ENCODE measurements at places on chromosomes 3 and 15.

DNA sequence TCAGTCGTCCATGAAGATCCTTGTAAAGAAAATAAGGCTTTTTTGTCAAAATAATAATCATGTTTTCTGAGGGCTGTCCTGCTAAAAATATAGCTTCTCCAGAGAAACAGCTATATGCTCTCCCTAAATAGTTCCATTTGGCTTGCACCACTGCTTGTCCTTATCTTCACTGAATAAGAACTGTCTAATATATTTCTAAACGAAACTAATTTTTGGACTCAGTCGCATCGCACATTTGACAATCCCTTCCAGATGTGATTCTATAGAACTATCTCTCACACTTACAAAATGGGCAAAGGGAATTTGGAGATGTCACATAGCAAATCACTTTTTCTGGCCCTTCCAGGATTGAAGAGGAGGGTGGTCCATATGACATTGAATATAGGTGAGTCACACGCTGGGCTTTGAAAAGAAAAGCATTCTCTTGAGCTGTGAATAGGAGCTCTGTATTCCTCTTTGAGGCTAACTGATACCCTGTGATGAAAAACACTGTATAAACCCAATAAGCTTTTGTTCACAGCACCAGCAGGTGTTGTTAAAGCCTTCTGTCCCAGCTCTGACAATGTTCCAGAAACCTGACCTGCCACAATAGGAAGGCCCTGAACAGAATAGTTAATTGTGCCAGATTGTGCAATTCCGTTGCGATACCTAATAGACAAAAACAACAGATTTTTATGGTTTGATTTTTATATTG is 1144.2 kb downstream of the ROBO2 start:
- DNase-seq = no peak

GRCh38 chr15:92808598-92809063 is 91.5 kb upstream of the CHD2 start:
- peak; percentile 33 for DNase-seq

GRCh38 chr15:80706161-80706560 is 11.1 kb downstream of the ABHD17C start:
- no peak for DNase-seq

GRCh38 chr3:39805650-39806049 is 3.8 kb upstream of the MYRIP start:
- DNase-seq = no peak

DNA sequence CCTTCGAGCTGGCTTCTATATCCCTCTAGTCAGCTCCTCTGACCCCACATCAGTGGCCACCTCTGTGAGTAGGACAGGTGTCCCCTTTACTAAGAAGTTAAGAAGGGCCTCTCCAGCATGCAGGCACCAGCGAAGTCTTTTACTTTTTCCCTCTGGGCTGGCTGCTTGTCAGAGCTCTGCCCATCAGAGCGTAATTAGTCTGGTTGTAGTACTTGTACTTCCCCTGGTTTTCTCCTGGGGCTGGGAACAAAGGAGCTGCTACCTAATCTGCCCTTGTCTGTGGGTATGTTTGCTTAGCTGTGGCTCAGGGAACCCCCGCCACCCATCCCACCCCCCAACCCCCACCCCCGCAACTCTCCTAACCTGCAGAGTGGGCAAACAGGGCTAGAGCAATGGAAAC is 27.4 kb upstream of the ALPK3 start:
- no peak for DNase-seq

DNA sequence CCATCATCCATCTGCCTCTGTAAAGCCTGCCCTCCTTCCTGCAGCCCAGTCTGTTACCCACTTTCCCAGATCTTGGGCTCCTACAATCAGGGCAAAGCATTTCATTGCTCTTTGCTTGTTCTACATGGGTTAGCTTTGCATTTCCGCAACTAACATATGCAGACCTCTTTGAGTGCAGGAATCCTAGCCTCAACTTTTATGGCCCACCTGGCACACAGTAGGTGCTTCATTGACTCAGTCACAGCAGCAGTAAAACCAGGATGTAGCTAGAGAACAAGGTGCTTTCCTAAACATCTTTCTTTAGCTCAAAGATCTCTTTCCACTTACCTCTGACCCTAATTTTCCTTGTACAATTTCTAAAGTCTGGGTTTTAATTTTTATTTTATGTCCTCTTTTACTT is 3.5 kb downstream of the CD80 start:
- no peak for DNase-seq

DNA sequence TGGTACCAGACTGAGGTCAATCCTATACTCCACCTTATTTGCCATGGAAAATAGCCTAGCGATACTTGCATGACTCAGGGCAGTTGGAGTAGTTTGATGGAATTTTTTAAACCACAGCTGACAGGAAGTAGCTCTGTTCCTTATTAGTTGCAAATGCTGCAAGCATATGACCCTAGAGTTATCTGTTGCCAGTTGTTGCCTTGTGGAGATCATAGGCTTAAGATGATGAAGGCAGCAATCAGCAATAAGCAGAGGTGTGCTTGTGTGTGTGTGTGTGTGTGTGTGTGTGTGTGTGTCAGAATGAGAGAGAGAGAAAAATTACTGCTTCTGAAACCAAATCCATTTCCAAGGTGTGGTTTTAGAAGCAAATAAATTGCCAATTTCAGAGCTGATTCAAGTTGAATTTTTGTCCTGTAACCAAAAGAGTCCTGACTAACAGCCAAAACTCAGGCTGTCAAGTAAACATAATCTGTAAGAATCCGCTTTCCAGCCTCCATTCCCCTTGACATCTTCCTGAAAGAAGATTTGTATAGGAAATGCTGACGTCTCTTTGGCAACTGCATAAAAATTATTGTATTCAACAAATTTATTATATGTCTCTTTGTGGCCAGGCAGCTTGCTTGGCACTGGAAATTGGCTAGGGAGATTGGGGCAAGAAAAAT is 141.2 kb downstream of the SERPINI1 start:
- DNase-seq = no peak

GRCh38 chr3:167394003-167394402 is 13.9 kb upstream of the ZBBX start:
- DNase-seq = no peak

GRCh38 chr15:85804481-85805170 is 9.9 kb upstream of the KLHL25 start:
- DNase-seq = no peak

GRCh38 chr15:81030301-81030750 is 29.6 kb downstream of the TLNRD1 start:
- DNase-seq = no peak

DNA sequence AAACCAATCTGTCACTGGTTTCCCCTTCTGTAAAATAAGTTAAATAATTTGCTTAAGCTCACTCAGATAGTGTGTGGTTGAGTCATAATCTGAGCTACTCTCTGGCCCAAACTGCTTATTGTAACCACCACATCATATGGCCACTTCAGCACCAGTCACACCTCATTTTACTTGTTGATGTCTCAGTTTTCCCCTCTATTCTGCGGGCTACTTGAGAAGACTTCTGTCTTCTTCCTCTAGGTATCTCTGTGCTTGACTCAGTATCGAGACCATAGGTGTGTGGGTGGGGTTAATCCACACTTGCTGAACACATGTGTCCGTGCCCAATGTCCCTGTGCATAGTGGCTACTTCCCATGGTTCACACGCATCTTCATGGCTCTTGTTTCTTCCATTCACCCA is 32.9 kb downstream of the CRYGS start:
- DNase-seq = no peak

- no peak for DNase-seq
Observed at GRCh38 chr3:149763565-149764195, 11.4 kb upstream of the COMMD2 start.

DNA sequence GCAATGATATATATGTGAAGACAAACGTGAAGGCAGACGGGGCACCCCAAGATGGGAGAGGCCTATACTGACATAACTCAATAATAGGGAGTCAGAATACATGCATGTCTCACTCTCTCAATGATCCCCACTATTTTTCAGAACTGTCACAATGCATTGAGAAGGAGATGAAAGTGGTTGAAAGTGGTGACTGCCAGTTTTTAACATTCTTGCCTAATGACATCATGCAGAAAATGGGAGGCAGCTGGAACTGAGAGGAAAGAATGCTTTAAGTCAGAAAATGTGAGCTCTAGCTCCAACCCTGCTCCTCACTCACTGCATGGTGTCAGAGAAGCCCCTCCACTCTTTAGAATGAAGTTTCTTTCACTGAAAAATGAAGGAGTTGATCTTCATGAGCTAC is 55.3 kb upstream of the P2RY1 start:
- no peak for DNase-seq

GRCh38 chr15:73897441-73898261 is 24.3 kb downstream of the TBC1D21 start:
- DNase-seq = peak; percentile 15

- DNase-seq = no peak
Observed at GRCh38 chr3:64301476-64301875, 76.2 kb upstream of the PRICKLE2 start.

GRCh38 chr3:53069422-53070068 is 23.7 kb upstream of the SFMBT1 start:
- no peak for DNase-seq

DNA sequence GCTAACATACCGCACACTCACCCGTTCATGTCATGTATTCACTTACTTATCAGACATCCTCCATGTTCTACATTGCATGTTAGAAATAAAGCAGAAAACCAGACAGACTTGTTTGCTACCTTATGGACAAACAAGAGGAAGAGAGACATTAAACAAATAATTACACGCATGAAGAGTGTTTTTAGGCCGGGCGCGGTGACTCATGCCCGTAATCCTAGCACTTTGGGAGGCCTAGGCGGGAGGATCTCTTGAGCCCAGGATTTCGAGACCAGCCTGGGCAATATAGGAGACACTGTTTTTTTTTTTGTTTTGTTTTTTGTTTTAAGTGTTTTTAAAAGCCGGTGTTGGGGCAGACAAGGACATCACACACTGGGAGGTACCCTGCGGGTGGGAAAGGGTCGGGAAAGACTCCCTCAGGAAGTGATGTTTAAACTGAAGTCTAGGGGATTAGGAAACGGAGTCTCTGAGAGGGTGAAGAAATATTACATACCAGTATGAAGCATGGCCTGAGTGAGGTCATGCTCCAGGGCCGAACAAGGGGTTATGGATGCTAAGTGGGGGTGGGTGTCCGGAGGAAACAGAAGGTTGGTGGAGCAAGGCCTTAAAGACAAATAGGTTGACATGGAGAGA is 2.1 kb upstream of the USP3 start:
- no peak for DNase-seq

GRCh38 chr15:71505962-71506361 is 304.4 kb upstream of the NR2E3 start:
- DNase-seq = no peak

DNA sequence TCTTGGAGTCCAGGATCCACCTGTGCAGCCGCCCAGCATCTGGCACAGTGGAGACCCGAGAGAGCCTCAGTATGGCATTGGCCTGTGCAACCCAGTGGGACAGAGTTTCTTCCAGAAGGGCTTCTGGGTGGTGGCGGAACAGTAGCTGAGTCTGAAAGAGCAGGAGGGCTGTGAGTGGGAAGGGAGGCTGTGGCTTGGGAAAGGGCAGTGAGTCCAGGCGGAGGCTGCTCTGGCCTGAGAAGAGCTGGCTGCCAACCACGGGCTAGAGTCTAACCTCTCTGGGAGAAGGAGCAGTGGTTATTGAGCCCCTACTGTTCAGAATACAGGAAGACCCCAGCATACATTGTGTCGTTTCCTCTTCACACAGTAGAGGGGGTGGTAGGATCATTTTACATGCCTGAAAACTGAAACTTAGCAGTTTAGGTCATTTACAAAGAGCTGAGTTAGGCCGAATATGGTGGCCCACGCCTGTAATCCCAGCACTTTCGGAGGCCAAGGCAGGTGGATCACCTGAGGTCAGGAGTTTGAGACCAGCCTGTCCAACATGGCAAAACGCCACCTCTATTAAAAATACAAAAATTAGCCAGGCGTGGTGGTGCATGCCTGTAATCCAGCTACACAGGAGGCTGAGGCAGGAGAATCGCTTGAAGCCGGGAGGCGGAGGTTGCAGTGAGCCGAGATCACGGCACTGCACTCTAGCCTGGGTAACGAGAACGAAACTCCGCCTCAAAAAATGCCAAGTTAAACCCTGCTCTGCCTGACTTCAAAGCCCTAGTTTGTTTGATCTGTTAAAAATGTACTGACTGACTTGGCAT is 3.2 kb downstream of the AEN start:
- DNase-seq = no peak

- DNase-seq = no peak
Observed at GRCh38 chr3:63624941-63625560, 27.4 kb upstream of the SNTN start.

DNA sequence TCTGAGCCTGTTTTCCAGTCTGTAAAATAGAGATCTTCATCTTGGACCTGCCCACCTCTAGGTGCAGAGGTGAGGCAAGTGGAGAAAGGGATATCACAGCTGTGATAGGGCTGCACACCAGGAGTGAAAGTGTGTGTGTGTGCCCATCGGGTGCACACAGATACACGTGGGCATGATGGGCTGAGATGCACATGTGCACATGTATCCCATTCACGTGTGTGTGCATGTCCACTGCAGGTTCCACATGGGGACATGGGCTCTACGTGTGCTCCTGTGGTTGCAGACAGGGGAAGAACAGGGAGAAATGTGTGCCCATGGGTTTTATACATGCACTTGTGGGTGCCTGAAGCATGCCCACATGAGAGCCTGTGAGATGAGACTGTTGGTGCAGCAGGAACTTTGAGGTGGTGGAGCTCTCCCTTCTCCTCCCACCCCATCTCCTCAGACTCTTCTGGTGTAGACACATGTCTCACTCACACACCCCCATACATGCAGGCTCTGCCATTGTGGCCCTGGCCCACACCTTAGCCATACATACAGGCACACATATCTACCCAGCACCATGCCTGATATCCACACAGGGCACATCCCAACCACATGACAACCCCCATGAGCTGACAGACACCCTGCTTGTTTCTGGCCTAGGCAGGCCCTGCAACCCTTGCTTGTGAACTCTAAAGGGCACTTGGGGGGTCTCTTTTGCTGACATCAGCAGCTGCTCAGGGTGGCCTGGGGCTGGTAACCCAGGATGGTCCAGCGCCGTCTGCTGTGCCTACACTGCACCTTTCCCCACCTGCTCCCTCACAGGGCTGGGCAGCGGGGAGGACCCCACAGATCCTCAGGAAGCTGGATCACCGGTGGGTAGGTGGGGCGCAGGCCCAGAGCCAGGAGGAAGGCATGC is 57.7 kb upstream of the TMEM115 start:
- no peak for DNase-seq

DNA sequence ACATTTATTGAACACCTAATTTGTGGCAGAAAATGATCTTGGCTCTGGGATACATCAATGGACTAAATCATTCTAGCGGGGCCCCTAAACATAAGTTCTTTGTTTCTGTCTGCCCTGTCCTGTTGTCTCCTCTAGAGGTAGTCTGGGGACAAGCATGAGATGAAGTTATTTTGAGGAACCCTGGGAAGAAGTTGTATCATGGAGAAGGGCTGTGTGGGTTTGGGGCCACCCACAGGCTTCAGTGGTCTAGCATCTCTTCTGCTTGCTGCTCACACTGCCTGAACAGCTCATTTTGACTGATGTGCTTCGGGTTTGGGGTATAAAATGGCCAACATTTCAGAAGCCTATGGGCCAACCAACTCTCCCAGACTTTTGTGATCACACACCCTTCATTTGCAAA is 50.3 kb upstream of the OSBPL11 start:
- no peak for DNase-seq

- DNase-seq = no peak
Observed at GRCh38 chr3:126961191-126961790, 21.6 kb upstream of the PLXNA1 start.
